ENCODE measurements at places on chromosomes 11 and 22.

DNA sequence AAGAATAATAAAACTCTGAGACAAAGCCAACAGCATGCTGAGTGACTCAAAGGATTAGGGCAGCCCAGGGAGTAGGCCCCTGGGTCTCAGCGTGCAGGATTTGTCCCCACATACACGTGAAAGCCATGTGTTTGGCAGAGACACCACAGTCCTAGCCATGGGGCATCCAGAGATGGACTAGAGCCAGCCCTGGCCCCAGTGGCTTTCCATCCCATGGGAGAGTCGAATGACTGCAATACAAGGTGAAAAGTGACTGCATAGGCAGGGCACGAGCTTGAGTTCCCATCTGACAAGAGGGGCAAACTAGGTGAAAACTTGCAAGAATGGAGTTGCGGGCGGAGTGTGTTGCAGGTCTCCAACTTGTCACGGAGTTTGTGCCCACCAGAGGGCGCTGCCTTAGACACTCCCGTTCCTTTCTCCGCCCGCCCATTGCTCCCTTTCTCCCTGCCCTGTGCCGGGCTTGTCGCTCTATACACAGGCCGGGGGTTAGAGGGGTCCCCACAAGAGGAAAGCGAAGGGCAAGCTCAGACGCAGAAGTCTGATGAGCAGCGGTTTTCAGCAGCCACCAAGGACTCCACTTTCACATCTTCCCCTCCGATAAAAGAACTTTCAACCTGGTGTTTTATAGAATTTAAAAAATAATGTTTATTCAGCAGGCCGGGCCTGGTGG, 24.2 kb downstream of the TSKU start:
- DNase-seq = peak; percentile 73

- no peak for DNase-seq
Observed at GRCh38 chr11:70567680-70568034, 169.3 kb downstream of the CTTN start.

DNA sequence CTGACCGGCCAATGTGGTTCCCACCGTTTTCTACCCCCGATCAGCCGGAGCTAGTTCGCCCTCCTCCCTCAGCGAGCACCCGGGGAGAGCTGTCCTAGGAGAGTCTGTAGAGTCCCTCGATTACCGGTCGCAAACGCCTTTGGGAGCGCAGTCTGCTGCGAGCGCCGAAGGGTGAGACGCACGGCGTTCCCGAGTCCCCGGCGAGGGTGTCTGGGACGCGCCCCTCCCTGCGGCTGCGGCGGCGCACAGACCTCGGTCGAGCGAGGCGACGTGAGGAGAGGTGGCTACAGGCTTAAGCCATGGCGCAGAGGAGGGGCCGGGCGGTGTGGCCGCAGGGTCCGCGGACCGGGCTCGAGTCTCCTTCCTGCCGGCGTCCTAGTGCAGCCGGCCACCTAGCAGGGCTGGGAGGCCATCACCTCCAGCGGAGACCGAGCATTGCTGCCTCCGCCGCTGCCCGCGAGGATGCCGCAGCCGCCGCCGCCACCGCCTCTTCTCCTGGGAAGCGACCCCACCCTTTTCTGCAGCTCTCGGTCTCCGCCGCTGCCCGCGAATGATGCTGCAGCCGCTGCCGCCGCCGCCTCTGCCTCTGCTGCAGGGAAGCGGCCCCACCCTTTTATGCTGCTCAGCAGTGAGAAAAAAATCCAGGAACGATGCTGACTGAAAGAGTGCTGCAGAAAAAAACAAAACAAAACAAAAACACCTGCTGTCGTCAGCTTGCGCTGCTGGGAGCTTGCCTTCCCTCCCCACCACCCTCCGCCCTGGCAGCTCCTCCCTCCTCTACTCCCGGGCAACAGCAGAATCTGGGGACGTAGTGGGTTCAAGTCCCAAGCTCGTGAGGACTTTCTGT, at the start of gene MAP6:
Gene MAP6, minus strand, starts transcription at position 588 of the 847 bp plus-strand sequence. CDS start 669 bp downstream, outside the sequence.
- DNase-seq = peak; percentile 87

- peak; percentile 86 for DNase-seq
Observed at GRCh38 chr11:133956650-133957633, at the start of gene IGSF9B. IGSF9B (minus strand) TSS chr11:133956968; CDS start chr11:133956754, 214 bp downstream.

- DNase-seq = no peak
Observed at GRCh38 chr22:20530368-20531153, 23.2 kb downstream of the MED15 start.

GRCh38 chr22:26483043-26483438, 542 bp downstream of the HPS4 start:
- no peak for DNase-seq

DNA sequence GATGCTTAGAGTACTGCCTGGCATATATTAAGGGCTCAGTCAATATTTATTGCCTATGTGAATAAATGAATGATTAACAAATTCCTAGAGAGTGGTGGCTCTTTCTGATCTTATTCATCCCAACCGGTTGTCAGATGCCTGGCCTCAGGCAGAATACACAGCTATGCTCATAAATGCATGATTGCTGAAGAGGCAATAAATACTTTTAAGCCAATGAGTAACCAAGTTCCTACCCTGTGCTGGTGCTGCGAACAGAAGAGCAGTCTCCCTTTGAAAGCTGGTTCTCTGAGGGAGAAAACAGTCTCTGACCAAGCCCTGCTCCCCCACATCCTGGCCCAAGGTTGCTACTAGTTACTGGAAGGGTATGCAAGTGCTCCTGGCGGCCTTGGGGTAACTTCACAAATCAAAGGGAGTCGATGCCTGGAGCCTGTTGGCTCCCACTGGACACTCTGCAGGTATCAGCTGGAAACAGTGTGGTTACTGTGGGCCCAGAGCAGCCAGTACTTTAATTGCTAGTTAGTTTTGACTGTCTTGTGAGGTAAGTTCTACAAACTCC, 2.8 kb downstream of the USH1C start:
- DNase-seq = no peak

DNA sequence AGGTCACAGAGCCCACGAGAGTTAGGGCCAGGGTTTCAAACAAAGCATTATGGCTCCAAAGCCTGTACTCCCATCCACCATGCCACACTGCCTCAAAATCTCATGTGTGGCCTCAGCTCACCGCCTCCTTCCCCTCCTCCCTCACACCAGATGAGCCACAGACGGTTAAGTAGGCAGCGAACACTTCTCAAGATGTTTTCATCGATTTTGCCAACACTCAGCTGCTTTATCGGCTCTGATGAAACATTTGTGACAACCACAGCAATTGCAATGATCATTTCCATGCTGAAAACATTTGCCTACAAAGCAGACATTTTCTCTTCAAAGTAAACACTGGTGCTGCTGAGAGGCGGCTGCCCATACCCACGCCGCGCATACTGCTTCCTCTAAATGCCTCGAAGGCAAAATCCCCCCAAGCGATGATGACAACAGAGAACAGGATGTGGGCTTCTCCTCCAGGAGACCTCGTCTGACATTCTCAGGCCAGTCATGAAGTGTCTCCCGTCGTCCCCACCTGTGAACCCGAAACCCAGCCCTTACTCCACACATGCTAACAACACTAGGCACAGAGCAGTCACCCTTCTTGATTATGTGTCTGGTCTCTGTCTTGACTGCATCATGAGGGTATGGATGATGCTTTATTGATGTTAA, 599.2 kb downstream of the SOX6 start:
- no peak for DNase-seq

GRCh38 chr22:37312549-37313183, 30.4 kb downstream of the CYTH4 start:
- no peak for DNase-seq

GRCh38 chr11:61904539-61905048, 12.8 kb downstream of the RAB3IL1 start:
- peak; percentile 60 for DNase-seq

DNA sequence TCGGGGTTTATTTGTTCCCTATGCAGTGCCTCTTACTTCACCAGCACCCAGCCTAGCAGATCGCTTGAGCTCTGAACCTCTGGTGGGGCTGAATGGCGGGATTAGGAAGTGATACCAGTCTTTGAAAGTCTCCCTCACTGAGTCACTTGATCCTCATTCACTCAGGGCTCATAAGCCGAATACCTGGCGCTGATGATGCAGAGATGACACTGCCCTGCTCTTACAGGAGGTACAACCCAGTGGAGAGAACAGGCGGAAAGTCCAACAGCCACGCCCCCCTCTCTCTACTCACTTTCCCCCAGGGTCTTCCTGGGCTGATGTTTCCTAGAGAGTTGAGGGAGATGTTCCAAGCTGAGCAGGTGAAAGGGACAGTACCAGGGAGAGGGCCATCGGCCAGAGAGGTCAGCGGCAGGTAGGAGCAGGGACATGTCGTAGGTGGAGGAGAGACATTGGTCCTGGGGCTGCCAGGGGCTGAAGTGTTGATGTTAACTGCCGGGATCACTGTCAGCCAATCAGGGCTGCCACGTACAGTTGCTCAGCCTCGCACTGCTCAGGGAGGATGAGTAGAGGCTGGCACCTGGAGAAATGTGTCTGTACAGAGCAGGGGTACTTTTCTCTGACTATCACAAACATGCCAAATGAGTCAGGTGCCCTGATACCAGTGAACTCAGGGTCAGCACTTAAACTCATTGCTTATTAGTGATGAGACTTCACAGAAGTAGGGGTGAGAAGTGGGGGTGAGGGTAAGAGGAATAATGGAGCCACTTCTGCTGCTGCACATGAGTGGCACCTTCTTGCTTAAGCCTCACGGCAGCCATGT, 9.9 kb upstream of the APOBEC3A start:
- no peak for DNase-seq

DNA sequence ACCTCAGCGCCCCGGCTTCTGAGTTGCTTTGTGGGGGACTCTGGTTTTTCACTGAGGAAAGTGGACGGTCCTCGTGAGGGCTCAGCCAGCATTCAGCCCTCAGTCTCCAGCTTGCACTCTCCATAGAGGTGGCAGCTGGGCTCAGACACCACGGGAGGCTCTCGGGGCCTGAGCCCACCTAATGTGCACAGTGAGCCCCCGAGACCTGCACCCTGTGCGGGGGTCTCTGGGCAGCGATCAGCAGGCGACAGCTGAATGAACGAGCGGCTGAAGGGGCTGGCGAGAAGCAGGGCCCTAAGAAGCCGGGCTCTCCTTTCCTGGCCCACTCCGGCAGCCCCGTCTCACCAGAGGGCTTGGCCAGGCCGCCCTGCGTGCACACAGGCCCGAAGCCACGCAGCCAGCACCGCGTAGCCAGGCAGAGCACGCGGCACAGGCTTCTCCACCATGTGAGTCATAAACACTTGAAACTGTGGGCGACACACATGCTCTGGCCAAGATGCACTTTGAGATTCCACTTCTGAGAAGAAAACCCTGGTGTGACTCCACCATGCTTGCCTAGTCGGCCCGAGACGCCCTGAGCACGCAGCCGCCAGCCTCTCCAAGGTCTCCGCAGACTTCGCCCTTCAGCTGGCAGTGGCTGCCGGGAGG, 28.0 kb downstream of the TOLLIP start:
- DNase-seq = no peak

GRCh38 chr11:1180171-1180570, 22.4 kb downstream of the MUC5AC start:
- DNase-seq = no peak

DNA sequence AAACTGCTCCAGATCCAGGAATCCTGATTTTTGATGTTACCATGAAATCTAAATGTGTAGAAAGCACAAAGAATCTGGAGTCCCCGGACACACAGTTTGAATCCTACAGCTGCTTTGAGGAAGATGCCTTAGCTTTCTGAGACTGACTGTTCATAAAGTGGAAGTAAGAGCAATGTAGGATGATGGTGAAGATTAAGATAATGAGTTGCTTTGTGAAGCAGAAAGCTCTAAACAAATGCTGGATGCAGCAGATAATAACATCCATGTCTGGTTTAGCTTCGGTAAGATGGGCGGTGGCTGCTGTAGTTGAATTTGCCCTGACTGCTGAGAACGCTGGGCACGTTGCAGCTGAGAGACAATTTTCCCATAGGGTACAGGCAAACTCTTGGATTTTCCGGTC, 20.1 kb downstream of the OVOL1 start:
- DNase-seq = no peak

DNA sequence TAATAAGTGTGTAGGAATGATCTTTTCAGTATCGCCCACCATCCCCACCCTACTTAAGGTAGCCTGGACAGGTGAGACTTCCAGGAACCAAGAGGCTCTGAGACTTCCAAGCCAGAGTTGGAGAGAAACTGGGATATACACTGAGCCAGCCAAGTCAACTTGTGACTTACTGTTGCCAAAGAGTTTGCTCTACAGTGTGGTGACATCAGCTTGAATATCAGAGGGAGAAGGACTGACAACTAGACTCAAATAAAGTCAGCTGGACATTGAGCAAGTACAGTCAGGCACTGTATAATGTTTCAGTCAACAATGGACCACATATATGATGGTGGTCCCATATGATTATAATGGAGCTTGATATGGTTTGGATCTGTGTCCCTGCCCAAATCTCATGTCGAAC, 1.2 kb upstream of the MMP10 start:
- DNase-seq = no peak

DNA sequence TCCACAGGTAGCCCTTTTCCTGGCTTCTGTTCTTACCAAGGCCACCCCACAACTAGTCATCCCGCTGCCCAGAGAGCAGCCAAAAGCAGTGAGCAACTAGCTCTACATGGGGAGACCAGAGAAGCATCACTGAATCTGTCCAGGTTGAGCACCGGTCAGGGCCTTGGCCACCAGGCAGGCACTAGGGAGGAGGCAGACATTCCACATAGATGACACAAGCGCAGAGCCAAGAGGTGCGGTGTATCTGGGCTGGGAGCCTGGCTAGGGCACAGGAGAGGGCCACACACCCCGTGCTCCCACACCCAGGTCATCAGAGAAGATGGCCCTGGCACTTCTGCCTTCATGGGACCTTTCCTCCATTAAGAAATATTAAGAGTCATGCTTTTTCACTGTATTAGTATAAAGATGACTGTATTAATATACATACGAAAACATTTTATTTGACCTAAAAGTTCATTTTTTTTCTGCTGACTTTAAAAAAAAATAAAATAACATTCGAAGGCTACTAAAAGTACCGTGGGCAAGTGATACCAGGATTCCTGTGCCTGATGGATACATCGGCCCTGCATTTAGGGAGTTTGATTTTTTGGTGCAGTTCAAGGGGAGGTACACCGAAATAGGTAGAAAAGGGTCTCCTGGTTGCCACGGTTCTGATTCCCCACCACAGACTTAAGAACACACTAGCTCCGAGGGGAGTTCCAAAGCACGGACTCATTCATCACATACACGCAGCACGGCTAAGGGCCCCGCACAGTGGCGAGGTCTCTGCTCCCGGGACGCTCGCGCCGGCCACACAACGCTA, 1.2 kb downstream of the DGCR2 start:
- no peak for DNase-seq

Data from NCI-H146 (cell line).